ENCODE measurements at places on chromosomes 7 and 10.

GRCh38 chr7:107934991-107935770 is 44.2 kb downstream of the DLD start:
- no peak for DNase-seq

- DNase-seq, result no peak
Measured at GRCh38 chr10:26770069-26770468, 72.6 kb downstream of the PDSS1 start.

DNA sequence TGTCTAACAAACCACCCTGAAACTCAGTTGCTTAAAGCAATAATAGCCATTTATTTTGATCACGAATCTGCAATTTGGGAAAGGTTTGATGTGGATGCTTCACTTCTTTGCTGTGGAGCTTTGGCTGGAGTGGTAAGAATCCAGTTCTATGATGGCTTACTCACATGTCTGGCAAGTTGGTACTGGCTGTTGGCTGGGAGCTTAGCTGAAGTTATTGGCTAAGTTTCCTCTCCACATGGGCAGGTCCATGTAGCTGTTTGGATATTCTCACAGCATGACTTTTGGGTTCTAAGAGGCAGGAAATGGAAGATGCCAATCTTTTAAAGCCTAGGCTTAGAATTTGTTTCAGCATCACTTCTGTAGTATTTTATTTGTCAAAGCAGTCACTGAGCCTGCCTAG is 277.6 kb upstream of the NRP1 start:
- no peak for DNase-seq

DNA sequence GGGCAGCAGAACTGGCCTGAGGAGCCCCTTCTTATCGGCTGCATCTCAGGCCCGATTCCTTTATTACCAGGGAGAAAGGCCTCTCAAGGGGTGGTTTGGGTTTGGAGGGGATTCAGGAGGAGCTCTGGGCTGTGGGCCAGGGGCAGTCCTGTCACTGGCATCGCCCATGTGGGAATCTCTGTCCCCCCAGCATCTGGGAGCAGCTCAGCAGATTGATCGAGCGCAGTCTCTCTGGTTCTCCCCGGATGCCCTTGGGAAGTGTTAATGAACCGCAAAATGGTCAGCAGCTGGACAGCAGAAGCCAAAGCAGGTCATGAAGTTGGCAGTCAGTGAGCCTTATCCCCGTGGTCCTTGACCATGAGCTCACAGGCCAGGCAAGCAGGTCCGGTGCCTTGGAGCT is 104.4 kb upstream of the ANLN start:
- no peak for DNase-seq

DNA sequence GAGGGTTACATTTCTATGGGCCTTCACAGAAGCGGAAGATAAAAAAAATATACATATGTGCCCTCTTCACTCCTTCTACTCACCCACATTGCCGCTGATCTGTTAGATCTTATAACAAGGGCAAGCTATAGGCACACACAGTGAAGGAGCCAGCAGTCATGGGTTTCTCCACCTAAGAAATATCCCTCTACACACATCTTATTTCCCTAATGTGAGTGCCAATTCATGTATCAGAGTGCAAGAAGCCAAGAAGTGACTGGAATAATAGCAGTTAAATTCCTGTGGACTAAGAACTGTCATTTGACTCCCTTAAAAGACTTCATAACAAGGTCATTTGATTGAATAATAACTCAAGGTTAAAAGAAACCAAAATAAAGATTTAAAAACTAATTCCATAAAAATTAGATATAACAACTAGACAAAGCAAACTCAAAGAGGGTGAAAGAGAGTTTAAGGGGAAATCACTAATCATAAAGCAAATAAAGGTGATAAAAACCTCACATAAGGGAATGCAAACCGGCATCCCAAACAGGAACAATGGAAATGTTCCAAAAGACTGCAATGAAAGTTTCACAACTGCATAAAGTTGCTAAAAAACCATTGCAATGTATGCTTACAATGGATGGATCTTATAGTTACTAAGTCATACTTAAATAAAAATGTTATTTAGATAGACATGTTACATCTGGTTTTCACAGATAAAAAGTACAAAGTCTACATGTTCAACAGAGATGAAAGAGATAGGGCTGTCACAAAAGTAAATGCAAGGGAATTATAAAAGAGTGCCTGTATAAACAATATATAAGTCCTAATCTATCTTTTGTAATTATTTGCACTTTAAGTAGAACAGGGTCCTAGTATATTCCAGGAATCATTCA is 42.8 kb downstream of the ARHGAP21 start:
- DNase-seq, result no peak

DNA sequence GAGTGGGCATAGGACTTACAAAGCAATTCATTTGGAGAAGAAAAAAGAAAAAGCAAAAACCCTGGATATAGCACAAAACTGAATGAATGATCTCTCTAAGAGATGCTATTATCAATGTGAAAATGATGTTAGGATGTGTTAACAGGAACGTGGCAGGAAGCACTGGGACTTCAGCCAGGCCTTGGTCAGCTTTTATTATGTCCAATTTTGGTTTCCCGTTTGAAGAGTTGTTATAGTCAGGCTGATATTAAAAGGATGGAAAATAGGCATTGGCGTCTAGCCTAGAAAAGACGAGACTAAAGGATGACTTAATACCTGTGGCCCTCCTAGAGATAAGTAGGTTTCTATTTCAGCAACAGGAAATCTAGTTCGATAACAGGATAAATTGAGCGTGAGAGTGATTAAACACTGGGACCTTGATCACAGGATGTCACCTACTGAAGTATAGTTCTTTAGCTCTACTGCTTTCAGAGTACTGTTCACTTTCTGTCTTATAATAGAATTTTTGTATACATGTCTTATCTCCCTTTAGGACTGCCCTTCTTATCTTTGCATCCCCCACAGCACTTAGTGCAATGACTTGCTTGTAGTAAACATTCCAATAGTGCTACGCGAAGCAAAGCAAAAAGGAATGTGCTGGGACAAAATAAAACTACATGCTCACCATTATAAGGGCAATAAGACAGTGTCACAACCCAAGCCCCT is 99.8 kb upstream of the AGBL3 start:
- no peak for DNase-seq

- no peak for DNase-seq
Measured at GRCh38 chr7:128266883-128267594, 26.0 kb downstream of the LEP start.

GRCh38 chr7:40279991-40280390 is 145.2 kb downstream of the SUGCT start:
- DNase-seq, result no peak

GRCh38 chr7:138603549-138604318 is 97.4 kb downstream of the SVOPL start:
- no peak for DNase-seq

GRCh38 chr7:94445696-94446194 is 51.0 kb downstream of the COL1A2 start:
- no peak for DNase-seq

DNA sequence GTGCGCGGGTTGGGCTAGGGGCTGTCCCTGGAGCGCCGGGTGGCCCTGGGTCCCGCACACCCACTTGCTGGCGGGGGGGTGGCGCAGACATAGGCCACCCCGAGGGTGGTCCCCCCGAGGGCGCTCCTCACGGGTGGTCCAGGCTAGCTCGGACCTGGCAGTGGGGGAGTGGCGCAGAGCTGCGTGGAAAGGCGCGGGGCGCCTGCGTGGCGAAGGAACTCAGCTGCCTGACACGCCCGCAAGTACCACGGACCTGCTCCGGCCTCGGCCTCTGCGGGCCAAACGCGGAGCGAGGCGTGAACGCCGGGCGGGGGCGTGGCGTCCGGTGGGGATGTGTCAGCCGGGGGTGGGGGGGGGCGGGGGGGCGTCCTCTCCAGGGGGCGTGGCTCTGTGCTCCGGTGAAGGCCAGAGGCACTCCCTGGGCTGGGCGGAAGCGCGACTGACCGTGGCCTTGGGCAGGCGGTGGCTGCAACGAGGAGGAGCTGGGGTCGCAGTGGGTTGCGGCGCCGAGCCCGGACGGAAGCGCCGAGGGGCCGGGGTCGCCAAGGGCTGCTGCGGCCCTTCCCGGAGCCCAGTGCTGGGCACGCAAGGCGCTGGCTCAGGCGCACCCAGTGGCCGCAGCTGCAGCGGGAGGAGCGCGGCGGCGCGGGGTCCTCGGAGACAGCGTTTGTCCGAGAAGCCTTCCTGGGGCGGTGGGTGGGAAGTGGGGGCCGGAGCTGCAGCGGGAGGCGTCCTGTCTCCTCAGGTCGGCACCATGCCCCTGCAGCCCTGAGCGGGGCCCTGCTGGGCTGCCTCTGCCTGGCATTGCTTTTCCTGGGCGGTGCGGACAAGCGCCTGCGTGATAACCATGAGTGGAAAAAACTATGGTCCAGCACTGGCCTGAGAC is 58.9 kb upstream of the NUPR2 start:
- no peak for DNase-seq

DNA sequence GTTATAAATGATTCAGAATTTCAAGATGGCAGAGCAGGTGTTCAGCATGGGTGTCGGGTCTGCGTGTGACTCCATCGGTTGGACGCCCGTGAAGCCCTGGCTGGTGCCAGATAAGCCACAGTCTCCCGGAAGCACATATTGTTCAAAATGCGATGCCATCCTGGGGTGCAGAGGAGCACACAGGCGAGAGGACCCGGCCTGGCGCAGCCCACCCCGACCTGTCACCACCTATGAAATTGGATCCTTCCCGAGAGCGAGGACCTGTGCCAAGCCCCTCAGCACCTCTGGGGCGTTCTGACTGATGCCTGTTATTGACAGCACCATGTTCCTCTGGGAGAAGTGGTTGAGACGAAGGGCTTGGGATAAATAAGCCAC is 110.1 kb downstream of the ACTR3B start:
- no peak for DNase-seq

DNA sequence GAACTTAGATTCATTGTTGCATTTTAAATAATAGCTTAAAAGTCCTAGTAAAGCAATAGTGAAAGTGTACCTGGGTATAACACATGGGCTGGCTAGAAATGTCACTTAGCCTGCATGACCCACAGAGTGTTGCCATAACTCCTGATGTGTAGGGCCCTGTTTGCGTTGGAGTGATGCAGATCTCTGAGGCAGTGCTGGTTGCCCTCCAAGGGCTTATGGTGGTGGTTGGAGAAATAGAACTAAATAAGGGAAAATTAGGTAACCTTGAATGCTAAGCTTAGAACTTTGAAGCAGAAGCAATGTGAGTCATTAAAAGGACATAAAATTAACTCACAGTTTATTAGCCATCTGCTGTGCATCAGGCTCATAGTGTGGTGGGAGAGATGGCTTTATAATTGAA is 105.7 kb downstream of the CCNY start:
- no peak for DNase-seq

GRCh38 chr7:125355899-125356298 is 426.3 kb upstream of the POT1 start:
- no peak for DNase-seq

GRCh38 chr7:74480861-74481417 is 27.2 kb downstream of the GTF2IRD1 start:
- DNase-seq, result no peak

DNA sequence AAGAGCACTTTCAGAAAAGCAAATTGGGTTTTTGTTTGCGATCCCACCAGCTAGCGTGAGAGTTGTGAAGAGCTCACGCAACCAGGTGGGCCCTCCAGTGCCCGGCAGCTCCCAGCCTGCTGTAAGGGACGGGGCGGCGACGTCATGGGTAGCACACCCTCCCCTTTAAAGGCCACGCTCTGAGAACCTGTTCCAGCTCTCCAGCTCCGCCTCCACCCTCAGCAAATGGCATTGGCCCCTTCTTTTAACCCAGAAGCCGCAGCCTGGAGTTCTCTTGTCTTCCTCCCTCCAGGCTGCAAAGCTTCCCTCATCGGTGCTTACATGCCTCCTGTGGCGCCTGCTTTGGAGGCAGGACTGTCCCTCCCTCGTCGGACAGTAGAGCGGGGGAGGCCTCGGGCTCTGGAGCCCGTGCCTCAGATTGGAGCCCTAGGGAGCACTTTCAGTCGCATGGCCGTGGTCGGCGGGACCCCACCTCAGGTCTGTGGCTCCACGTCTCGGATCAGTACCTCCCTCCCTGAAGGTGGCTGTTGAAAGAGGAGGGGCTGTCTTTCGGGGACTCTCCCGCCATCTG is 32.9 kb downstream of the WIPI2 start:
- no peak for DNase-seq

GRCh38 chr7:12054830-12055229 is 156.3 kb upstream of the TMEM106B start:
- DNase-seq, result no peak

DNA sequence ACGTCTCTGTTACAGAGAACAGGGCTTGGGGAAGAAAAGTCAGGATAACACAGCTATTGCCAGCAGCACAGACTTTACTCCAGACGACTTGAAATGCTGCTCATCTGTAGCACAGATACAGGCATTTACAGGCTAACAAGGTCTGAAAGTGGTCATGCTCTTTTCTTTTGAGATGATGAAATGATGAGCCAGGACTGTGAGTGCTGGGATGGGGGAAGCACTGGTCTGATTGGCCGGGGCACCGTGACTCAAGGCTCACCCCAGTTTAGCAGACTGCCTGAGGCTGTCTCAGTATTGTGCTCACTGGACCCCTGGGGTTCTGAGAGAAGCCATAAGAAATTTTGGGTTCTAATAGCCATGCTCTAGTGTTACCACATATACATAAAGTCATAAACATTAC is 12.4 kb downstream of the SMKR1 start:
- DNase-seq, result no peak

DNA sequence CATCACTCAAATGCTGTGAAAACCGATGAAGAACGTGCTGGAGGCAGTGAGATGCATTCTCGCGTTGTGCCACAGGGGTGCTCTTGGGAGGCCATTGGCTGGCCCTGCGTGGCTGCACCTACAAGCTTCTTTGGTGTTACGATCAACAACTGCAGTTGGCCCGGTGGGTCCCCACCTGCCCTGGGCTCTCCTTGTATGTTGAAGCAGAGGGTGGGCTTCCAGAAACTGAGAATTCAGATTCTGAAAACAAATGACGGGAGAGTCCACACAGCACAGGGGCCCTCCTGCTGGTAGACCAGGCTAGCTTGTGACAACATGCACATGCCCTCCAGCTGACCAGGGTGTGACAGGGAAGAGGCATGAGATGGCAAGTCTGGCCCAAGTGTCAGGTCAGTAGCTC is 23.7 kb upstream of the DDC start:
- no peak for DNase-seq

- DNase-seq, result no peak
Measured at GRCh38 chr10:125984346-125984745, 88.0 kb downstream of the FANK1 start.

- no peak for DNase-seq
Measured at GRCh38 chr7:155868955-155869783, 56.9 kb upstream of the SHH start.

GRCh38 chr10:83262434-83262833 is 876.9 kb upstream of the GHITM start:
- DNase-seq, result no peak

- no peak for DNase-seq
Measured at GRCh38 chr7:71272509-71273490, 140.9 kb downstream of the GALNT17 start.

DNA sequence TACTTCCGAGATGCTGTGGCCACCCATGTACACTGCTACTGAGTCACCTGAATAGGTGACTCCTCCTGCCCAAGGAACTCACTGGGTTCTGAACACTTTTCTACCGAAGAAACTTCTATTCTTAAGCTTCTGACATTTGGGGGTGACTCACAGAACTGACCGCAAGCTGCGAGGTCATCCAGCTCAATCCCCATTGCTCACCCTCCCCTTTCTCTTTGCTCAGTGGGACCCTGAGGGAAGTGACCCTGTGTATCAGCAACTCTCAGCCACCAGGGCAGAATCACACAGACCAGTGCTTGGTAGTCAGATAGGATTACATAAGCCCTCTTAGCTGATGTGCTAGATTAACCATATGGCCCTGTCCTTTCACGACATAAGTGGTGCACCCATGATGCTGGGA is 46.3 kb downstream of the INSYN2A start:
- DNase-seq, result no peak

- DNase-seq, result no peak
Measured at GRCh38 chr10:95280637-95281036, 10.2 kb downstream of the PDLIM1 start.

GRCh38 chr10:971613-972012 is 16.6 kb upstream of the GTPBP4 start:
- no peak for DNase-seq

Measured in stimulated activated CD4-positive, alpha-beta T cell treated with anti-CD3 and anti-CD28 coated beads, Interleukin-15, amount 100 ng/mL, for 48 hours (primary cell).